H4 (cell line): ENCODE measurements at places on chromosomes 3 and 15.

DNA sequence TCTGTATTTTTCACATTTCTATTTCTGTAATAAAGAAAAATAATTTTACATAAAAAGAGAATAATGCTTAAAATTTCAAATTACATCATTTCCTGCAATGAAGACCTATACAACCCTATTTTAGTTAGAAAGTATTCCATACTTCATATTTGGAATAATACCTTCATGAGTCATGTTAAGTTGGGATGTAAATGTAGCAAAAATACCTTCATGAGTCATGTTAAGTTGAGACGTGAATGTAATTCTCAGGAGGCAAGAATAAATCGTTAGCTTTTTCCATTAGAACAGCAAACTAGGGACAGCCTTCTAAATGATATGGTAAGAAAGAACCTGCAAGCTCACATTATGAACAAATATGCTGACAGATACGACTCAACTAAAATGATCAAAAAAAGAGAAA lies 91.9 kb downstream of the NAALADL2 start:
- DNase-seq = peak; percentile 53

- no peak for DNase-seq
Measured at GRCh38 chr15:74168711-74169126, 4.8 kb upstream of the ISLR start.

- DNase-seq = no peak
Measured at GRCh38 chr3:17945799-17946399, 203.5 kb upstream of the TBC1D5 start.

DNA sequence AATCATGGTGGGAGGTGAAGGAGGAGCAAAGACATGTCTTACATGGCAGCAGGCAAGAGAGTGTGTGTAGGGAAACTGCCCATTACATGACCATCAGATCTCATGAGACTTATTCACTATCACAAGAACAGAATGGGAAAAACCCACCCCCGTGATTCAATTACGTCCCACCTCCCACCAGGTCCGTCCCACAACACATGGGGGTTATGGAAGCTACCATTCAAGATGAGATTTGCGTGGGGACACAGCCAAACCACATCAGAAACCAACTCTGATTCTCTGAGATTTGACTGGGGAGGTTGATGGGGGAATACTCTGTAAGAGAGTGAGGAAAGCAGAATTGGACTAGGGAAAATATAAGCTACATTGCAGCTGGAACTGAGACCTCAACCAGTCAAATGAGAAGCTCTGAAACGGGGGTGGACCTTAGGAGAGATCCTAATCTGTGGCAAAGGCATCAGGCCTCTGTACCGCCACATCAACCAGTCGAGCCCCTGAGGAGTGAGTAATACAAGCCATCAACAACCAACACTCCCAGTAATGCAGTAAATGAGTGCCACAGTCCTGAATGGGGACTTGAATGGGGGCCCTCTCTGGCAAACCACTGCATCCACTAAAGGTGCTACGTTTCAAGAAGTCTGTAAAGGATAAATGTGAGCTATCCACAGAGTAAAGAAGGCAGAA lies 207.9 kb upstream of the GADL1 start:
- no peak for DNase-seq

DNA sequence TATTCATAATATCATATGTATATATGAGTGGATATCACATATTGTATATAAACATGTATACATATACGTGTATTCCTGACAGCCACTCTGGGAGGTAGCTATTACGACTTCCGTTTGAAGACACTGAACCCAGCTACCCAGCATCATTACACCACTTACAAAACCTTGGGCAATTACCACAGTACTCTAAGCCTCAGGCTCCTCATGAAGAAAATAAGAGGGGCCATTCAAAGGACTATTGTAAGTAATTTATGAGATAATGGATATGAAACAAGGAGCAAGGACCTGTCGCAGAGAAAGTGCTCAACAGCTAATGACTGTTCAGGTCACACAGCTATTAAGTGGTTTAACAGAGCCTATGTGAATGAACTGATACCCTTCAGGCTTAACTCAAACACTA lies 52.4 kb downstream of the KCNMB2 start:
- DNase-seq = no peak
